ENCODE measurements at places on chromosomes 1 and 21.
A peak's percentile ranks its signal among the peaks of the same experiment; 100 is the strongest.

GRCh38 chr1:221765527-221765926 lies 23.6 kb upstream of the DUSP10 start:
- DNase-seq, result no peak

DNA sequence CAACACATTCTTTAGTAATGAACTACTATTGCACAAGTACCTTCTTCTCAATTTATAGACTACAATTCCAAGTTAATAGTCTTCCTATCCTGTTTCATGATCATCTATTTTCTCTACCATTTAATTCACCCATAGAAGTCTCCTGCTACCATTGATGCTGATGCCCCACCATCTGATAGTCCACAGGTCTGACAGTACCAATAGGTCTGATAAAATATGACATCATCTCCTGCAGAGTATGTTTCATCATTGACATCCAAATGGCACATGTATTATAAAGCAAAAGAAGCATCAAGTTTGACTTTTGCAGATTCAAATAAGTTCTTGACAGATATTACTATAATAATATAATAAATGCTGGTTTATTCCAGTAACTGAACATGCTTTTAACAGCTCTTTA lies 5.5 kb downstream of the COP1 start:
- DNase-seq, result no peak

DNA sequence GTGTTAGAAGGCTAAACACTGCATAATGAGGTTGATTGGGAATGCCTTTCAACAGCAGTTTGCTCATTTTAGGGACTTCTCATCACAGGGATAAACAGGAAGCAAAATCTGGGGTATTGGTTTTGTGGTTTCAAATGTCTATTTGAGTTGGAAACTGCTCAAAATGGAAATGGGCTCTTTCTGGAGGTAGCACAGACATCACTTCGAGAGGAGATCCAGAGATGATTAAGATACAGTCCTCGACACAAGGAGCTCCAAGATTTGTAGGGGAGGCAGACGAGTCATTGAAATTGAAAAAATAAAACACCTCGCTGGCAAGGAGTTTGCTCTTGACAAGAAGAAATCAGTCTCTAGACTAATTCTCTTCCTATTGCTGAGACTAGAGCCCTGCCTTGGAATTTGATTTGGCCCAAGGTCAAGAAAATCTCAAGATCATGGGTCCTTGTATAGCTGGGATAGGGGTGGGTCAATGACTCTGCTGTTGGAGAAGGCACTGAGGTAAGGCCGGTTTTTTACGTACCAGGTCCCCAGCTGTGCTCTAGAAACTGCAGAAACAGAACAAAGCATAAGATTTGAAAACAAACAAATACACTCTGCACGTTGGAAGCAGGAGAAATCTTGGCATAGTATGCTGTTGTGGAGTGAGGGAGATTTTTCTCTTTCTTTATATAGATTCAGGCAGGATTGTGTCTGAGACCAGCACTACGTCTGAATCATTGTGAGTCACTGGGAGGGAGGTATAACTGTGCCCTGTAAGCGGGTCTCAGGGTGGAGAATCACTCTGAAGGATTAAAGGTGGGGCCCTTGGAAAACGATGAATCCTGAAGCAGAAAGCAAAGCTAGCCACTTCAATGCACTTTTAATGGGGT lies 17.7 kb upstream of the KLHDC8A start:
- no peak for DNase-seq

DNA sequence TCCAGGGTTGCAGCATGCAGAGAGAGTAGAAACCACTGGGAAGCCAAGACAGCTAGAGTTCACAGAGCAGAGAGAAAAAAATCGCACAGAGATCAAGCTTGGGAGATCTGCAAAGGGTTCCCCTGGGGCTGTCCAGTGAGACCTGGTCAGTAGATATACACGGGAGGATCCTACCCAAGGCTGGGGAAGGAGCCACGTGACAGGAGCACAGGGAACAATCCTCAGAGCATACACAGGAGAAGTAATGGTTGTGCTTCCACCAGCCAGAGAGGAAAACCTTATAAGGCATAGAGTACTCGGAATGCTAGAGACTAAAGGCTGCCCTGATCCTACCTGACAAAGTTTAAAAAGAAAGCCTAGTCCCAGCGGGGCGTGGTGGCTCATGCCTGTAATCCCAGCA lies 53.9 kb downstream of the GABPA start:
- DNase-seq, result no peak

- no peak for DNase-seq
These were observed 8.6 kb upstream of the NTNG1 start for GRCh38 chr1:107132195-107132594.

- DNase-seq, result no peak
These were observed 14.8 kb downstream of the IBA57 start for GRCh38 chr1:228180271-228180958.

DNA sequence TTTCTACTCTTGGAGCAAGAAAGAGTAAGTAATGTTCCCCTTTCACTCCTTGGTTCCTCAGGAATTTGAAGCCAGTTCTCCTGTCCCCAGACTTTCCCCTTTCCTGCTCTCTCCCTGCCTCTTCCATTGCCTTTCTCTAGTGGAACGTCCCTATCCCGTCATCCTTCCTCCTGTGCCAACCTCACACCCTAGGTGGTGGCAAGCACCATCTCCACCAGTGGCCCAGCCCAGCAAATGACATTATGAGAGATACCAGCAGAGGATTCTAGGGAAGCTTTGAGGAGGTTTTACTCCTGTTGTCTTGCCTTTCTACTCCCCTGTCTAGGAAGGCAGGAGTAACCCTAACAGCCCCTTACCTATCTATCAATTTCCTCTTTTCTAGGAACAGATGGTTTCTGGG lies 8.1 kb upstream of the TACSTD2 start:
- DNase-seq, result no peak

GRCh38 chr1:29452463-29453230 lies 216.3 kb downstream of the PTPRU start:
- no peak for DNase-seq

GRCh38 chr1:117892512-117892911 lies 36.9 kb downstream of the GDAP2 start:
- DNase-seq, result no peak

DNA sequence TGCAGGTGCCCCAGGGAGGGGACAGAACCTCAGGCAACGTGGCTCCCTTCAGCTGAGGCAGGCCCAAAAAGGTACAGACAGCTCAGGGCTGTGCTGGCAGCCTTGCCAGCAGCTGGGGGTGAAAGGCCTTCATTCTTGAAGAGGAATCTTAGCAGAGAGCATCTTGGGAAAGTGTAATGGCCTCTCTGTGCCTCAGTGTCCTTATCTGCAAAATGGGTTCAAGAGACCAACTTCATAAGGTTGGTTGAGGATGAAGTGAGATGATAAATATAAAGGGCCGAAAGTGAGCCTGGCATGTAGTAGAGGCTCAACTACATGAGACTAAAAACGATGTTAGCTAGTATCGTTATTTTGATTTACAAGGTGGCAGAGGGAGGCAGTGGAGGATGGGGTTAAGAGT lies 26.2 kb downstream of the TMCO4 start:
- DNase-seq, result no peak

DNA sequence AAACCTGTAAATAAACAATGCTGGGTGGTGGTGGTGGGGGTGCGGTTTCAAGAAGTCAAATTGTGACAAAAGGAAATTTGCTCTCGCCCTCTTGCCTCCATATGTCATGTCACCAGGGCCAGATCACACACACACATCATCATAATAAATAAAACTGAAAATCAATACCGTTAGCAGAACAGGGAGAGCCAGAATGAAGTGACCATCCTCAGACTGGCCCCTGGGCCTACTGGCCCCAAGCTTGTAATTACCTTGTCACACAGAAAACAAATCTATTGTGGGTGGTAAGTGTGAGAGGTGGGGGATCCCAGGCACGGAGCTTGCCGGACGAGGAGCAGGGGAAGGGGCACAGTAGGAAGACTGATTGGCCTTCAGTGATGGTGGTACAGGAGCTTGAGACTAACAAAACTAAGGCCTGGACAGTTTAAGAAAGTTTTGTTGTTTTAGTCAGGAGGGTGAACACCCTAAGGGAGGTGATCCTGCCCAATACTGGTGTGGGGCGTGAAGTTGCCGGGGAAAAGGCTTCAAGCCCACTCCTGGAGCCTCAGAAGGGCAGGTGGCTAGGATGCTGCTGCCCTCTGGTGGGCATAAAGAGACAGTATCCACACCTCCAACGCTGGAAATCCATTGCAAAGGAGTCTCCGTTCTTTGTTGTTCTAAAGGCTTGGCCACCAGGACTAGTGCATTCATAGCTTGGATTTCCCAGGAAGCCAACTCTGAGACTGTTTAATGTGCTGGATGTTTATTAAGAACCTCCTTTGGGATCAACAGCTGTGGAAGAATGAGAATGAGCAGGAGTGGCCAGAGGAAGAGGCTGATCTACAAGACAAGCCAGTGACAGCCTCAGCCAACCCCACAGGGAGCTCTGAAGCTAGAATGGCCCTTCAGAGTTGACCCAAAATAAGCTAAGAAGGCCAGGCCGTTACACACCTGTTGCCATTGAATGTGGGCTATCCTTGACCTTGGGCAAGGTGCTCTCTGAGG lies 8.1 kb upstream of the C1orf216 start:
- DNase-seq, result peak; percentile 32

DNA sequence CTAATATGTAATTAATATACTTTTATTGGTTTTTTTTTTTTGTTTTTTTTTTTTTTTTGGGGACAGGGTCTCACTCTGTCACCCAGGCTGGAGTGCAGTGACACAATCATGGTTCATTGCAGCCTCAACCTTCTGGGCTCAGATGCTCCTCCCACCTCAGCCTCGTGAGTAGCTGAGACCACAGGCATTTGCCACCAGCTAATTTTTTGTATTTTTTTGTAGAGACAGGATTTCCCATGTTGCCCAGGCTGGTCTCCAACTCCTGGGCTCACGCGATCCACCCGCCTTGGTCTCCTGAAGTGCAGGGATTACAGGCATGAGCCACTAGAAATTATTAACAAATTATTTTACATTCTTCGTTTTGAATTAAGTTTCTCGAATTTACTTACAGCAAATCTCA lies 16.8 kb upstream of the POGZ start:
- DNase-seq, result no peak

- no peak for DNase-seq
These were observed 19.9 kb downstream of the FAM89A start for GRCh38 chr1:231020139-231020601.

DNA sequence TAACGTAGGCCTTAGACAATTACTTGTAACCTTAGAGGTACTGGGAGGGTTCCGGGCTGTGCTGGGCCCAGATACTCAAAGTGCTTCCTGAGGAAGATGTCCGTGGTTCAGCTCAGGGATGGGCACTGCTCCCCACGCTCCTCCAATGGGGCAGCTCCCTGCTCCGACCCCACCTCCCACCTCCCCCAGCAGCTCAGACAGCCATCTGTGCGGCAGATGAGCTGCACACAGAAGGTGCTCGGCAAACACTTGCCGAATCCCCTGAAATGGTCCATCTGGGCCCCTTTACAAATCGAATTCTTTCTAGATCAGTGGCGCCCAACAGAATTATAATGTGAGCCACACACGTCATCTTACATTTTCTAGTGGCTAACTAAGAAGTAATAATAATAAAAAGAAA lies 242.4 kb upstream of the RAB4A start:
- DNase-seq, result no peak

DNA sequence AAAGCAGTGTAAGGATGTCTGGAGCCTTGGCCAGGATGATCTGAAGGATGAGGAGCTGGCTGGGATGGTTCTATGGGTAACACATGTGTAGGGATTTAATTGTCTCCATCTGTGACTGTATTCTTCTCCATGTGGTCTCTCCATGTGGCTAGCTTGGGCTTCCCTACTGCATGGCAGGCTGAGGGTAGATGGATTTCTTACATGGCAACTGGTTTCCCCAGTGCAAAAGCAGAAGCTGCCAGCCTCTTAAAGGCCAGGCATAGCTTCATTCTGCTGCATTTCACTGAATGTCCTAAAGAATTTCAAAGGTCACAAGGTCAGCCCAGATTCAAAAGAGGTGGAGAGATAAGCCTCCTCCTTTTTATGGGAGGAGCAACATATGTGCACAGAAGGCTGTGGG lies 61.7 kb downstream of the XCL2 start:
- no peak for DNase-seq

DNA sequence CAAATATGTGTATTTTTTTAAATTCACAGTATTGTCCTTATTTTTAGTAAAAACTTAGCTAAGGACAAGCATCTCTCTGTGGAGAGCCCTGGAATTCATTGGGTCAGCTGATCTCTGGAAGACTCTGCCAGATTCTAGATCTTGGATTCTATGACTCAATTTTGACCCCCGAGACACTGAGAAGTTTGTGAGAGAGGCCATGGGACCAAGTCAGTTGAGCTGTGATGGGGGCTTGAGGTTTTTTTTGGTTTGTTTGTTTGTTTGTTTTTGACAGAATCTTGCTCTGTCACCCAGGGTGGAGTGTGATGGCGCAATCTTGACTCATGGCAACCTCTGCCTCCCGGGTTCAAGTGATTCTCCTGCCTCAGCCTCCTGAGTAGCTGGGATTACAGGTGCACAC lies 13.5 kb downstream of the SHISA4 start:
- no peak for DNase-seq

GRCh38 chr1:109024646-109025045 lies 17.3 kb downstream of the WDR47 start:
- DNase-seq, result no peak

DNA sequence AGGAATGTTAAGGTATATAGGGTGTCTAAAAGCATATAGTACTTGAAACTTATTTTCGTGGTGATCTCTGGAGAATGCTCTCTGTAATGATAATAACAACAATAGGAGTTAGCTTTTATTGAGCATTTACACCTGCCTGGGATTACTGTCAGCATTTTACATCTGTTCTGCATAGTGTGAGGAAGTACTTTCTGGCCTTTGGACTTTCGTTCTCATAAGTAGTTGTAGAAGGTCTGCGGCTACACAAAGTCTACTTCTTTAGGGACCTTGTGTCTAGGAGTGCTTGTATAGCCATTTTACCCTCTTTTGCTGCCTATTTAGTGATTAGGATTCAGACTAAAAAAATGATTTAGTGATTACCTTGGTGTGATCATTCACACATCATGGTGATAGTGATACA lies 103.6 kb upstream of the GPR52 start:
- DNase-seq, result no peak

GRCh38 chr1:210117681-210118170 lies 114.9 kb upstream of the SERTAD4 start:
- DNase-seq, result no peak

GRCh38 chr1:208741296-208741695 lies 497.1 kb upstream of the PLXNA2 start:
- DNase-seq, result no peak

DNA sequence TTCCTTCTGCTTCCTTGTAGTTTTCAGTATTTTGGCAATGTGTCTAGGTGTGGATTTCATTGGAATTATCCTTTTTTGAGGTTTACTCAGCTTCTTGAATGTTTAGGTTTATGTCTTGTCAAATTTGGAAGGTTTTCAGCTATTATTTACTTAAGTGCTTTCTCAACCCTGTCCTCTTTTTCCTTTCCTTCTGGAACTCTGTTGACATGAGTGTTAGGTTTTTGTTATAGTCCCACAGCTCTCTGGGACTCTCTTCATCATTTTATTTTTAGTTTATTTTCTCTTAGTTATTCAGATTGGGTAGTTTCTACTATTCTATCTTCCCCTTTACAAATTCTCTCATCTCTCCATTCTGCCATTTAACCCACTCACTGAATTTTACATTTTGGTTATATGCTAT lies 63.1 kb upstream of the GPR88 start:
- no peak for DNase-seq

GRCh38 chr1:145729196-145729595 lies 9.9 kb downstream of the CD160 start:
- DNase-seq, result no peak

GRCh38 chr1:156077430-156077760 lies 4.9 kb downstream of the MEX3A start:
- no peak for DNase-seq

GRCh38 chr1:206705726-206706297 lies 21.1 kb downstream of the MAPKAPK2 start:
- DNase-seq, result no peak

All from activated B cell treated with CpG ODN at 0.5 μM for 24 hours (primary cell).